NCI-H1417 (cell line): ENCODE measurements at places on chromosomes 1 and 21.
A peak's percentile ranks its signal among the peaks of the same experiment; 100 is the strongest.

DNA sequence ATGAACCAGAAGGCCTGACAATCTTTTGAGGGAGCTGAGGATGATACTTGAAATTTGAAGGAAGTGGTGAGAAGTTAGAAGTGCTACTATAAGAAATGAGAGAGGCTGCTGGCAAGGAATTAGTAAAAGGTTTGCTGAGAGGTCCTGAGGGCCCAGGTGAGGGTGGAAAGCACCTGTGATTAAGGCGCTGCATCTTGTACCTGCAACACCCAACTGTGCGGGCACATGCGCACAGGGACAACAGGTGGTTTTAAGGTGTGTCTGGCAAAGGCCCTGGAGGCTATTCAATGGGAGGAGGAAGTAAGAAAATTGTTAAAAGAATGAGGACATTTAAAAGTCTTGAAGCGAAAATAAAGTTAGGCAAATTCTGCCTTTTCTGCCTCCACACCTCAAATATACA is 349.3 kb downstream of the RGS7 start:
- no peak for DNase-seq

- no peak for DNase-seq
Measured at GRCh38 chr1:22688466-22688865, 22.2 kb upstream of the EPHB2 start.

- no peak for DNase-seq
Measured at GRCh38 chr1:40606978-40607377, 58.5 kb downstream of the RIMS3 start.

GRCh38 chr1:185409763-185410528 is 92.9 kb upstream of the IVNS1ABP start:
- DNase-seq: no peak

DNA sequence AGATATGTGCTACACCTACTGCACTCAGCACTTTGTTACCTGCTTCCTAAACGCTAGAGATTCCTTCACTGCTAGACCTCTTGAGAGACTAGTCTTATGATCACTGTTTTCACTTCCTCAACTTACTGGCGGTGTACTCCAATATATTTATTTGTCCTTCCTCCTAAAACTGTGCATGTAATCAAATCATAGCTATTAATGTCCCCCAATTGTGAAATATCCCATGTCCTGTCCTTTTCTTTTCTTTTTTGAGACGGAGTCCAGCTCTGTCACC is 3.4 kb downstream of the SOAT1 start:
- DNase-seq: no peak

GRCh38 chr1:29230553-29231378 is at the start of gene MECR:
TSS of gene MECR (minus strand) at chr1:29230934. CDS start at chr1:29230906, 28 bp downstream.
- peak; percentile 95 for DNase-seq

- peak; percentile 10 for DNase-seq
Measured at GRCh38 chr21:40618191-40618973, 228.6 kb downstream of the DSCAM start.

GRCh38 chr1:9753121-9753531 is 70.6 kb downstream of the CLSTN1 start:
- no peak for DNase-seq

- no peak for DNase-seq
Measured at GRCh38 chr1:64173336-64173940, 30.0 kb upstream of the UBE2U start.

- peak; percentile 90 for DNase-seq
Measured at GRCh38 chr1:108692724-108693655, 880 bp downstream of the PRPF38B start.

GRCh38 chr1:193685986-193686385 is 499.6 kb upstream of the B3GALT2 start:
- no peak for DNase-seq
